Activated naive CD4-positive, alpha-beta T cell treated with Interleukin-2 at 50 U/mL for 16 hours (primary cell): ENCODE measurements at places on chromosomes 3 and 15.

GRCh38 chr15:97030251-97030650 lies 699.8 kb downstream of the NR2F2 start:
- no peak for DNase-seq

DNA sequence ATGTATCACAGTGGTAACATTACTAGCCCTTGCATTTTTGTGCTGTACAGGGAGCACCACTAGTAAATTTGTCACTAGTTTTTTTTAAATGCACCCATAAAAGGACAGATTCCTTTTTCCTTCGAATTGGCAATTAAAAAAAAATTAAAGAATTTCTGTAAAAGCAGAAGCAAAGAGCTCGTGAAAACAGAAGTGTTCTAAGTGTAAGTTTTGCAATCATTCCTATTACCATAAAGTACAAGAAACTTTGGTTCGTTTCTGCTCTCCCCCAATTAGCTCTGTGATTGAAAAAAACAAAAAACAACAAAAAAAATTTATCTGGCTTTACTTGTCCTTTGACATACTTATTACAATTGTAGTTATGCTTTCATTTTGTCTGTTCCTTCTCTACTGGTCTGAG lies 5.3 kb downstream of the SERP1 start:
- DNase-seq, result no peak

GRCh38 chr3:8668216-8668615 lies 23.6 kb upstream of the SSUH2 start:
- no peak for DNase-seq

- DNase-seq, result no peak
These were observed 45.2 kb downstream of the CDCP1 start for GRCh38 chr3:45100981-45101407.

DNA sequence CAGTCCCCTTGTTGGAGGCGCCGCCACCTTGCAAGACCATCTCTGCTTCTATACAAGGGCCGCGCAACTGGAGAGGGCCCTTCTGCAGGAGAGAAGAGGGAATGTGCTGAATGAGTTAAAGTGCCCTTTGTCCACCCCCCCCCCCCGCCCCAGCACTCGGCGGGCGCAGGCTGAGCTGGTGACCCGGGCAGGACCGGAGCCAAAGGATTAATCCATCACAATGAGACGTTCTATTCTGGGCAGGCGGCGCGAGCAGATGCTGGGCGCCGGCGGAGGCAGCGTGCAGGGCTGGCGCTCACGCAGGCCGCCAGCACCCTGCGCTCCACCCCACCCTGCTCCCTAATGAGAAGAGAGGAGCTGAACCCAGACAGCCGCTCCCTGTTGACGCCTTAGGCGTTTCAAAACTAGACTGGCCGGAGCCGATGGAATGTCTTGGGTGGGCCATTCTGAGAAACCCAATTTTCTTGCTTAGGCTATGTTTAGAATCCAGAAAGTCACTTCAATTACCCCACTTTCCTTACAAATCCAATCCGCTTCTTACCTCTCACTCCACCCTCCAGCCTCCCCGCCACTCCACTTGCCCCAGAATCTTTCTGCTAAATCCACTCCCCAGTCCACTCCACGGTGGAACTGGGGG lies 32.9 kb downstream of the GJD2 start:
- no peak for DNase-seq

- no peak for DNase-seq
These were observed 4.0 kb downstream of the TRAT1 start for GRCh38 chr3:108826309-108827187.

- DNase-seq, result no peak
These were observed 21.3 kb downstream of the PLA2G4E start for GRCh38 chr15:41999290-42000285.

DNA sequence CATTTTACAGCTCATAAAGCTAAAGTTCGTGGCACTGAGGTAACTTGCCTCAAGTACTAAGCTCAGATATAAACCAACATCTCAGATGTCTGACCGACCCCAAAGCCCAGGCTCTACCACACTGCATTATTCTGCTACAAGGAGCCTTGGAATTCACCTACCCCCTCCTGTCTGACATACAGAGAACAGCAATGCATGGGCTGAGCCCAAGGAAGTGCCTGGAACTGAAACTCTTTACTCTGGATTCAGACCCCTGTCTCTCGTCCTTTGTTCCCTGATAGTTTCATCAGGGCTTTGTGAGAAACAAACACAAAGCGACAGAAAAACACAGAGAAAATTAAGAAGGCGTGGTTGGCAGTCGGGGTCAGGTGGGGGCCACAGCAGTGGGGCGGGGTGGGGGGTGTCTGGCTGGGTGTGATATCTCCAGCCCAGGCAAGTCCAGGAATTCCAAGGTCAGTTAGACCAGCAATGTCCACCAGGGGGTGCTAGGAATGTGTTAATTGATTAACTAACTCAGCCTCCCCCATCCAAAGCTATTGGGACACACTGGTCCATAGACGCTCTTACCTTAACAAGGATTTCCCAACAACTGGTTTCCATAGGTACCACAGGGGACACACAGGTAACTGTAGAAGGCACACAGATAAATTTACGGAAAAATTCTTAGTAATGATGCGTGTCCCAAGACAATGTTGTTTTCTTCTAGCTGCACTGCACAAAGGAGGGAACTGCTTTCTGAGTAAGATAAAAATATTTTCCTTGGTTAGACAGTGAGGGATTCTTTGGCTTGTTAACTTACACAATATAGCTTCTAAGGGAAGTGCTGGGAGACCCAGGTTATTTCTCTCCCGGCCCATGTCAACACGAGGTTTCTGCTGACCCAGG lies 18.8 kb upstream of the SSUH2 start:
- peak; percentile 13 for DNase-seq

- DNase-seq, result no peak
These were observed 52.8 kb upstream of the GRM7 start for GRCh38 chr3:6807967-6808588.

- no peak for DNase-seq
These were observed 4.4 kb downstream of the A4GNT start for GRCh38 chr3:138127636-138128365.

DNA sequence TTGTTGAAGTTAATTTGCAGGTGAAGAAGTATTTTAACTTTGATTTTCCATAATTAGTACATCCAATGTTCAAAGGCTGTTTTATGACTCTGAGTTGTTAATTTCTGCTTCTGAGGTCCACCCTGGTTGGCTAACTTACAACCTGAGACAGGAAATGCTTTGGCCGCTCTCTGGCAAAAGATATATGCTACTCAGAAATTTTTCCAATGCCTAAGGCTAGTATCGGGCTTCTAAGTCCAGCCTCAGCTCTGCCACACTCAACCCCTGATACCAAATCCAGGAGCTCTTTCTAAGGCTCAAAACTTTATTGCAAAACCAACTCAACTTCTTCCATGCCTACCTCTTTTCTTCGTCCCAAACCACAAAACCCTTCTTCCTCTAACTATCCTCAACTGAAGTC lies 192.9 kb downstream of the NEK10 start:
- DNase-seq, result no peak

- no peak for DNase-seq
These were observed 126.8 kb downstream of the BDH1 start for GRCh38 chr3:197428952-197429351.

GRCh38 chr3:49940667-49941249 lies 808 bp downstream of the RBM6 start:
- no peak for DNase-seq

- DNase-seq, result no peak
These were observed 120.7 kb downstream of the NSUN3 start for GRCh38 chr3:94183551-94183950.

GRCh38 chr15:33142708-33143107 lies 51.8 kb downstream of the FMN1 start:
- no peak for DNase-seq

DNA sequence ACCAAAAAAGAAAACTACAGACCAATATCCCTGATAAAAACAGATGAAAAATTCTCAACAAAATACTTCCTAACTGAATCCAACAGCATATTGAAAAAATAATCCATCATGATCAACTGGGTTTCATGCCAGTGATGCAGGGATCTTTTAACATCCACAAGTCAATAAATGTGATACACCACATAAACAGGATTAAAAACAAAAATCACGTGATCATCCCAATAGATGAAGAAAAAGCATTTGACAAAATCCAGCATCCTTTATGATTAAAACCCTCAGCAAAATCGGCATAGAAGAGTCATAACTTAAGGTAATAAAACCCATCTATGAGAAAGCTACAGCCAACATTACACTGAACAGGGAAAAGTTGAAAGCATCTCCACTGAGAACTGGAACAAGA lies 107.5 kb downstream of the DCLK3 start:
- DNase-seq, result no peak

DNA sequence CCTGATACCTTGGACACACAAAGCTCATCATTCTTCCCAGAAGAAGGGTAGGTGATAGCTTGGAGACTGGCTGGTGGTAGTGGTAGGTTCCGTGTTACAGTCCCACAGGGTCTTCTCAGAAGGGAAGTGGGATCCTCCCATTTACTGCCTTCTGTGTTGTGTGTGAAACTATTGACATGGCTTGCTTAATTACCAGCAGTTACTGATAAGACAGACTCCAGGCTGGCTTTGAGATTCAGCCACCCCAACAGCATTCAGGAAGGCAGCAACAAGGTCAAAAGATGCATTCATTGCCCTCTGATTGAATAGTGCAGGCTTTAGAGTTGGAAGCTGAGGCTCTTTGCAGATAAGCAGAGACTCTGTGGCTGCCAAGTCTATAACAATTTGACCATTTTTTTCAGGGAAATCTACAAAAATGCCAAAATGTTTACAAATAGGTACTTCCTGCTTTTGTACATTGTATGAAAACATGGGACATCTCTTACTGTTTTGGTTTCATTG lies 7.7 kb downstream of the ARNT2 start:
- DNase-seq, result no peak

DNA sequence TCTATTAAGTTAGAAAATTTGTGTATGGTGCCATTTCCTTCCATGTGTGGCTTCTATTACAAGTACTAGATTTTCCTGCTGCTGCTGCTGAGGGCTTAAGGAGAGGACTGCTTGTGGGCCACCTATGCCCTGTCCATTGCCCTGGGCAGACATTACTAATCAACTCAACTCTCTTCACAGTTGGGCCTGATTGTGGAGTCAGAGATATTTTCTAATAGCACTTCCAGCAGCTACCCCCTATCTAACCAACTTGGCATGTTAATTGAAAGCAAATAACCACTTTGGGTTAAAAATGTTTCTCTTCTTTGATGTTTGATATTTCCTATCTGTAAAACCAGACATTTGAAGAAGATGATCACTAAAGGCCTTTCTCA lies 242.0 kb downstream of the EDEM1 start:
- no peak for DNase-seq

DNA sequence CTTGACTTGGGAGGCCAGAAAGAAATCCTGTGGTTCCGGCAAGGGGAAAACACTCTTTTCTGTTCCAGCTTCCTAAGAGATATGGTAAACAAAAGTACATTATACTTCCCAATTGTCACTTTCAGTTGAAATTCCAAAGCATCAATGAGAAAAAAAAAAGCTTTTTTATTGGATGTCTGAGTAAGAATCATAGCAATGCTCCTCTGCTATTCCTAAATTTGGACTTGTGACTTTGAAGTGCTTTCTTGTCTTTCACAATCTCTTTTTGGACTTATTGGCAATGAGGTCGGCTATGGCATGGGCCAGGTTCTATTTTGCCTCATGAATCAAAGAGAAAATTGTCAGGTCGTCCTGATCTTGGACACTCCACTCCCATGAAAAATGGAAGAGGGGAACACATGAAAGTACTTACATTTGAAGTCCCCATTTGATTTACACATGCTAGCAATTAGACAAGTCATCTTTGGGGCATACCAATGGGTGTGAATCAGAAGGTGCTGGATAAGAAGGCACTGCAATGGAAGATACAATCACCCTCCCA lies 170.5 kb downstream of the GREM1 start:
- no peak for DNase-seq

DNA sequence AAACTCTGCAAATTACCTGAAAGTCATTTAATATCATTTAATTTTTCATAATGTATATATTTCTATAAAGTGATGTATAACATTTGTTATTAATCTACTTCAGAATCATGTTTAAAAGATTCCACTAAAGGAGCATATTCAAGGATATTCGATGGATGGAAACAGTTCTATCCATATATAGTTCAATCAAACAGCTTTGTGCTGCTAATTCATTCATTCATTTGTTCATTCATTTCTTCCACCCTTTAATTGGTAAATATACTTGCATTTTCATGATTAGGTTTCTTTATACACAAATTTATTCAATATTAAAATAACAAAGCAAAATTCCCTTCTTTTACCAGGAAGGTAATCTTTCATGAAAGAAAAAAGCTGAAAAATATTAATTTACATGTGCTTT lies 64.7 kb downstream of the RNF13 start:
- no peak for DNase-seq

DNA sequence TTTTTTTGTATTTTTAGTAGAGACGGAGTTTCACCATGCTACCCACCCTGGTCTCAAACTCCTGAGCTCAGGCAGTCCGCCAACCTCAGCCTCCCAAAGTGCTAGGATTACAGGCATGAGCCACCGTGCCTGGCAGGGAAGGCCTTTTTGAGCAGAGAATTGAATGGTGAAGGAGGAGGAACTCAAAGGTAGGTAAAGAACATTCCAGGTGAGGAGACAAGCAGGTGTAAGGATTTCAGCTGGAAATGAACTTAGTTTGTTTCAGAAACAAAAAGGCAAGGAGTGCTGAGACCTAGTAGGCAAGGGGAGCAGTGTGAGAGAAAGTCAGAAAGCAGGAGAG lies 2.5 kb downstream of the TICRR start:
- no peak for DNase-seq

GRCh38 chr3:39408493-39409372 lies 2.2 kb downstream of the RPSA start:
- peak; percentile 69 for DNase-seq

DNA sequence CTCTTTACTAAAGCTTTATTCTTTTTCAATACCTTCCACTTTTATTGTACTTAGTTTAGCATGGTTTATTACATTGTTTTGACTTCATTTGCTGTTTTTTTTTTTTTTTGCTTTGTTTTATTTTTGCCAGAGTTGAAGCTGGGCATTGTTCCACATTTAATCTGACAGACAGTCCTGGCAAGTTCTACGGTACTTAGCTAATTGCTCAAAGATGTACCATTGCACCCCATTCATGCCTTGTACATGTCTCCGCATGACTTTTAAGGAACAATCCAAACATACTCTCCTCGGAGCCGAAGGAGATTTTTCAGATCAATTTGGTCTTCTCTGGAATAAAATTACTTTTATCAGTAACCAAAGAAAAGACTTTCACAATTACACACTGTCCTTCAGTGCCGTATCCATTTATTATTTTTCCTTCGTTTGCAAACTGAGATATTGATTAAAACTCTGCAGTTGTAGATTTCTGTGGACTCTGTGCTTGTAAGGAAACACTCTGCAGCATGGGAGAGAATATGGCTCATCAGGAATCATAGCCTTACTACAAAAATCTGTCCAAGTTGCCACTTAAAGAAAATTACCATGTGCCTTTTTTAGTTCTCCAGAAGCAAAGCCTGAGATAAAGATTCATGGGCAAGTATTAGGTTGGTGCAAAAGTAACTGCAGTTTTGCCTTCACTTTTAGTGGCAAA lies 952.0 kb downstream of the AGBL1 start:
- no peak for DNase-seq

- no peak for DNase-seq
These were observed 433.7 kb downstream of the SHQ1 start for GRCh38 chr3:72414481-72415016.

GRCh38 chr3:154552338-154552737 lies 122.3 kb upstream of the GPR149 start:
- DNase-seq, result no peak
